ENCODE measurements at places on chromosomes 5 and 9. TPM values are rescaled to one million over a fixed set of nuclear protein-coding genes. Genes with fewer than 3 reads are reported as not detected.

The UBE2D2 gene
- 131 TPM for total RNA-seq

The KCNMB1 gene
- total RNA-seq = 4.5 TPM

The SLC36A3 gene
- total RNA-seq = not detected

The NAIP gene
- 43.1 TPM for total RNA-seq

The FBXO38 gene
- total RNA-seq = 45.9 TPM

The PCDHGB1 gene
- 2.9 TPM for total RNA-seq

The GLRA1 gene
- total RNA-seq = not detected

The PRELID2 gene
- total RNA-seq = 12.1 TPM

The SELENOP gene
- 305 TPM for total RNA-seq

The KCNT1 gene
- not detected for total RNA-seq

The RUSC2 gene
- 27.3 TPM for total RNA-seq

The SPAAR gene
- total RNA-seq = 5.3 TPM

The PLPP1 gene
- 144 TPM for total RNA-seq

The TAF11L9 gene
- not detected for total RNA-seq

The TRPM6 gene
- total RNA-seq = 1.3 TPM

The FABP6 gene
- not detected for total RNA-seq

The CDH9 gene
- 2.1 TPM for total RNA-seq

The FOXD4 gene
- 0.60 TPM for total RNA-seq

The DAB2IP gene
- 105 TPM for total RNA-seq

The NTNG2 gene
- 2.2 TPM for total RNA-seq

The SPOCK1 gene
- 15.7 TPM for total RNA-seq

The DMAC1 gene
- 54.9 TPM for total RNA-seq

The DUSP1 gene
- 172 TPM for total RNA-seq

The FOXI1 gene
- total RNA-seq = 5.1 TPM

The FAM78A gene
- total RNA-seq = 6.1 TPM

The IFNA13 gene
- total RNA-seq = not detected

The FKBP15 gene
- total RNA-seq = 34.8 TPM

The ANKRD34B gene
- total RNA-seq = 1.5 TPM

The NKD2 gene
- 14.1 TPM for total RNA-seq

The PCDHGA4 gene
- 3.9 TPM for total RNA-seq

The IL9 gene
- not detected for total RNA-seq

The OR1Q1 gene
- not detected for total RNA-seq

The TEK gene
- total RNA-seq = 32.6 TPM

The BTNL3 gene
- not detected for total RNA-seq
